IMR-90 (cell line): ENCODE measurements at places on chromosomes 11 and 22.

GRCh38 chr22:28435982-28436381 lies 243.7 kb downstream of the TTC28 start:
- DNase-seq = no peak

GRCh38 chr11:120925944-120926343 lies 98.0 kb upstream of the TBCEL start:
- DNase-seq = no peak

DNA sequence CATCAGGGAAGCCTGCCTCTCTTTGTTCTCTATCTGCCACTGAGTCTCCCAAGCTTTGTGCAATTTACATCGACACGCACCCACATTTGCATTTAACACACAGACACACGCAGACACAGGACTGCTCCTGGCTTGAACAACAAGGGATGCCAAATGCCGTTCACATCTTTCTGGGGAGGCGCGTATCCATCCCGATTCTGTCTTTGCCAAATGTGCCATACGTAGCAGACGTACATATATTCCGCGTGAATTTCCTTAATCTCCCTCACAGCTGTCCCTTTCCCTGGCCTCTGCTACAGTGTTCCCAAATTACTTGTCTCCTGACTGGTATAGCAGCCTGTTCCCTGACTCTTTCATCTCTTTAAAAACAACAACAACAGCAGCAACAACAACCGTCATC lies 409.5 kb downstream of the MIAT start:
- DNase-seq = no peak

DNA sequence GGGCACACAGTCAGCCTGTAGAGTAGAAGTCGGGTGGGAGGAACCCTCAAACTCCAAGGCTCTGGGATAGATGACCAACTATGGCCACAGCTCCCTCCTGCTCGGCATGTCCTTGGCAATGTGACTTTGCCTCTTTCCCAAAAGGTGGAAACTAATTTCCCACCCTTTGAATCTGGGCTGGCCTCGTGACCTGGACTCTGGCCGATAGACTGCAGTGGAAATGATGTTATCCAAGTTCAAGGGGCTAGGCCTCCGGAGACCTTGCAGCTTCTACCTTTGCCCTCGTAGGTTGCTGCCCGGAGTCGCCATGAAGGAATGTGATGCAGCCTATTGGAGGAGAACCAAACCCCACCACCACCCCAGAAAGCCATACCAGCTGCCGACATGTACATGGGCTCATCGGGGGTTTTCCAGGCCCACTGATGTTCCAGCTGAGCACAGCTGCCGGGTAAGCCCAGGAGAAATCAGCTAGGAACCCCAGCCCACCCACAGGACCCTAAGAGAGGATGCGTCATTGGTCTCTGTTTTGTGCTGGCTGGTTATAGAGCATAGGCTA lies 30.4 kb downstream of the KCNJ4 start:
- no peak for DNase-seq

DNA sequence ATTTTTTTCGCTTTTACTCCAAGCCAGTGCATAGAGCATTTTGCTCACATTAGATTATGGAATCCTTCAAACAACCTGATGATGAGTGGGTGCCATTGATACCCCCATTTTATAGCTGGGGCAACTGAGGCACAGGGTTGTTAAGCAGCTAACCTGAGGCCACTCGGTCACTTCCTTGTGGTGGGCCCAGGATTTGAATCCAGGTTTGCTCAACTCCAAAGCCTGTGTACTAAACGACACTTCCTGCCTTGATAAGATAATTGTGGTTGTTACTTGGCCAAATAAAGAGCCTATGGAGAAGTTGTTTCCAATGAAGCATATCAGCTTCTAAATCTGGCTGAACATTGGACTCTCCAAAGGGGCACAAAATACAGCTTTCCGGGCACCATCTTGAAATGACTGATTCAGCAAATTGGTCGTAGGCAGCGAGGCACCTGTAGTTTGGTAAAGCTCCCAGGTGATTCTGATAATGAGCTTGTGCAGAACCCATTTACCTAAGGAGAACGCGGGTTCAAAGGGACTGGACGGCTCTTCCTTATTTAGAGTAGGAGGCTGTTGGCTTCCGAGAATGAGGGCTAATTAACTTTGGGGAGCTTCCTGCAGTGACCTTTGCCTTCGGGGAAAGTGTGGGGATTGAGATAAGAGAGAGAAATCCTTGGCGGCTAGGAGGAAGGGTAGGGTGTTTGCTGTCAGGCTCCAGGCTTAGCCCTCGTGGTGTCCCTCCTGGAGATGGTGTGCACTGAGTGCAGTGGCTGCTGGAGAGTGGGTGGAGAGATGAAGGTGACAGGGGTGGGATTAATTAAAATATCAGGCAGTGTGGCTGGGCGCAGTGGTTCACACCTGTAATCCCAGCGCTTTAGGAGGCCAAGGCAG lies 17.5 kb upstream of the EHF start:
- no peak for DNase-seq

DNA sequence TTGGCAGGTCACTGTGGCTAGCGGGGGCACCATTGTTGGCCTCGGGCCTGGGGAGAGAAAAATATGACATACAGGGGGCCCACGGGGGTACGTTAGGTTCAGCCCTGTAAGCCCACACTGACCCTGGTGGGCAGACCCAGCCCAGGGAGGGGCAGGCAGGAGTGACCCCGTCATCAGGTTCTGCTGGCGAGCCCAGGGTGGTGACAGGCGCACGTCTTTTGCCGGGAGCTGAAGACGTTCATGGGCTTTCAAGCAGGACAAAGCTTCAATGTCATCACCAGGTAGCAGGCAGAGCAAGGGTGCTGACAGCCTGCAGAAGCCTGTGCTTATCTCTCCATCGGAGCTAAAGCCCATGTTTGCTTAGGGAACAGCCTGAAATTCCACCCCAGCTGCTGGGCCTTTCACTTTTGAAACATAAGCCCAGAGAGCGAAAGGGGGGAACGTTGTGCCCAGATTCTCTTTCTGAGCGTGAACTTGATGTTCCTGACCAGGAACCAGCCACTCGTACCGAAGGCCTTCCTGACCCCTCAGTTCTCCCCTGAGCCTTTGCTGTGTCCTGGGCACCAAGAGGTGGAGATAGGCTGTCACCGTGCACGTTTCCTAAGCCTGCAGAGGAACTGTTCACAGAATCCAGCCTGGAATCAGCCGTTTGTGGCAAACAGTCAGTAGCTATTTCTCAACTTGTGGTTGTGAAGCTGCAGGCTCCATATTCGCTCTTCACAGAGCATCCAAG lies 74.0 kb upstream of the ATXN10 start:
- no peak for DNase-seq

DNA sequence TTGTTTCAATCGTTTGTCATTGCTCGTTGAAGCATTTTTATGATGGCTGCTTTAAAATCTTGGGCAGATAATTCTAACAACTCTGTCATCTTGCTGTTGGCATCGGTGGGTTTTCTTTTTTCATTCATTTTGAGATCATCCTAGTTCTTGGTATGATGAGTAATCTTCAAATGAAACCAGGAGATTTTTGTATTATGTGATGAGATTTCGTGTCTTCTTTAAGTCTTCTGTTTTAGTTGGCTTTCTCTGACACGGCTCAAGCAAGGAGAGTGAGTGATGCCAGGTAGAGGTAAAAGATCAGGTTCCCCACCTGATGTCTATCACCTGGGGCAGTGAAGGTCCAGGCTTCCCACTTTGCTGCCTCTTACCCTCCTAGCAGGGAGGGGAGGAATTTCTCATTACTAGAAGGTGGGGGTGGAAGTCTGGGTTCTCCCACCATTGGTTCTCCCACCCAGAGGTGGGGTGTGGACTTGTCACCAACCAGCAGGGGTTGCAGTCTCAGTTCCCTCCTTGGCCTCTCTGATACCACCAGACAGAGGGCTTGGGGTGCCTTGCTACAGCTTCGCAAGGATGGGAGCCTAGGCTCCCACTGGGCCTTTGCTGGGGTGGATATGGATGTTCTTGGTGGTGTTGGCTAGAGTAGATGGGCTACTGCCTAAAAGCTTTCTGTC lies 12.9 kb downstream of the CDC45 start:
- DNase-seq = no peak

GRCh38 chr11:23520226-23520960 lies 660.1 kb upstream of the CCDC179 start:
- DNase-seq = no peak

DNA sequence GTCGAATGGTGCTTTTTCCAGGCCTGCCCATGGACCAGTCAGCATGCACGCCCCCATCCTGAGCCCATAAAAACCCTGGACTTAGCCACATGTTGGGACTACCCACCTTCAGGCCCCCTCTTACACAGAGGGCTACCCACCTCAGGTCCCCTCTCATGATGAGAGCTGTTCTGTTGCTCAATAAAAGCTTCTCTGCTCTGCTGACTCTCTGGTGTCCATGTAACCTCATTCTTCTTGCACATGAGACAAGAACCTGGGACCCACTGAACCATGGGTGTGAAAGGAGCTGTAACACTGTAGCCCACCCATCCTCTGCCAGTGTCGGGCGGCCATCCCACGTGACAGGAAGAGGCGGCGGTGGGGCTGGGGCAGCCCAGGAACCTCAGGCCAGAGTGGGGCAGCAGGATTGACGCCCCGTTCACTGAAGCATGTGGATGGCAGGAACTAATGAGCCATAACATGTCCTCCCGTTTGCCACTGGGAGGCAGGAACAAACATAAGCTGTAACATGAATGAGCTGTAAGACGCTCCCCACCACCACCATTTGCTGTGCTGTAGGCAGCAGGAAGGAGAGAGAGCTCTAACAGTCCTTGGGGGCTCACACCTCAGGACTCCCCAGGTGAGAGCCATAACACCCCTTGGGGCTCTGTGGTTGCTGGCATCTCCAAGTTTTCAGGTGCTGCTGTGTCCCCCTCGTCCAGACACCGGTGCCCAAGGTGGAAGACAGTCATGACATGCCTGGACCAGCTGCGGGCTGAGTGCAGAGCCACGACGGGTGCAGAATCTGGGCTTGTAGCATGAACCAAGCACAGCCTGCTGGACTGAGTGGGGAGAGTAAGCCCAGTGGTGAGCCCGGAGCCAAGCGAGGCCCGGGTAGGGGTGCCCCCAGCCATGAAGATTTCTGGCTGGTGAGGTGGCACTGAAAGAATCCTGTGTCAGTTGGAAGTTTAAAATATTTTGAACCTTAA lies 69.4 kb downstream of the MCHR1 start:
- DNase-seq = no peak

- DNase-seq = peak; percentile 8
Measured at GRCh38 chr11:117809236-117810055, 12.4 kb upstream of the DSCAML1 start.

- DNase-seq = no peak
Measured at GRCh38 chr11:77081381-77081851, 14.6 kb downstream of the CAPN5 start.

- no peak for DNase-seq
Measured at GRCh38 chr11:119157063-119157462, 8.2 kb downstream of the ABCG4 start.

GRCh38 chr22:29795663-29796062 lies 28.5 kb downstream of the UQCR10 start:
- DNase-seq = no peak

GRCh38 chr11:123690485-123690884 lies 36.1 kb upstream of the SCN3B start:
- peak; percentile 63 for DNase-seq

GRCh38 chr22:30167734-30168133 lies 78.8 kb downstream of the LIF start:
- no peak for DNase-seq

DNA sequence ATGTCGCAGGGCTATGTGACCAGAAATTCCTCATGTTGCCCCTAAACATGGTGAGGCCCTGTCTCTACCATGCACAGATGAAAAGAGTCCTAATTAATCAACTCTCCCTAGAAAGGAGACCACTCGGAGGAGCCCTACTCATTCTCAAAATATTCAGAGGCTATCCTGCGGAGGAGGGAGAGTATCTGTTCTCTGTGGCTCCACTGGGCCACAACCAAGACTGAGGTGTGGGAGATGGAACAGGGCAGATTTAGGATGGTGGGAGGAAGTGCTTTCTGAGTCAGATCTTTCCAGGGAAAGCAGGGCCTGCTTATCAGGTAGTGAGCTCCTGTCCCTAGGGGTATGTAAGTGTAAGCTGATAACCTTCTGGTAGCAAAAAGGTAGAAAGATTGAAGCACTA lies 37.0 kb upstream of the PRDM11 start:
- no peak for DNase-seq

- DNase-seq = no peak
Measured at GRCh38 chr22:27065279-27065678, 407.9 kb downstream of the MIAT start.

DNA sequence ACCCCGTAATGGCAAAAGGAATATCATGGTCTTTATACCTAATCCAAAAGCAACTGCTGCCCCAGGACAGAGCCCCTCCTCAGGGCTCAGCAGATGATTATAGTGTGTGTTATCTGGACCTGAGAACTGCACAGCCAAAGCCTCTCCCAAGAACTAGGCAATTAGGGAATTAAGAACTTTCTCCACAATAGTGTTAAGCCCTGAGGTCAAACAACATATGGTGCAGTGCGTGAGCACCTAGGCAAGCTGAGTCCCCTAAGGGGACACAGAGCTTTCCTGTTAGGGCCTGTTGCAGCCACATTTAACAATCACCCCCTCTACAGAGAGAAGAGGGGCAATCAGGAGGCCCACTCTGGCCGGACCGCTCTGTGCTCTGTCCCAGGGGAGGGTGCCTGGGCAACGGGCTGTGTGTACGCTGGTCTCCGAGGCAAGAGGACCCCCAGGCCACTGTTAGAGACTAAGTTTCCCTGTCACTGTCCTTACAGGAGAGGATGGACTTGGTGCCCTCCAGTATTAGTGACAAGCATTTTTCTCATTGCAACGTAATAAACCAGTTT lies 1.4 kb upstream of the KCNJ5 start:
- no peak for DNase-seq

DNA sequence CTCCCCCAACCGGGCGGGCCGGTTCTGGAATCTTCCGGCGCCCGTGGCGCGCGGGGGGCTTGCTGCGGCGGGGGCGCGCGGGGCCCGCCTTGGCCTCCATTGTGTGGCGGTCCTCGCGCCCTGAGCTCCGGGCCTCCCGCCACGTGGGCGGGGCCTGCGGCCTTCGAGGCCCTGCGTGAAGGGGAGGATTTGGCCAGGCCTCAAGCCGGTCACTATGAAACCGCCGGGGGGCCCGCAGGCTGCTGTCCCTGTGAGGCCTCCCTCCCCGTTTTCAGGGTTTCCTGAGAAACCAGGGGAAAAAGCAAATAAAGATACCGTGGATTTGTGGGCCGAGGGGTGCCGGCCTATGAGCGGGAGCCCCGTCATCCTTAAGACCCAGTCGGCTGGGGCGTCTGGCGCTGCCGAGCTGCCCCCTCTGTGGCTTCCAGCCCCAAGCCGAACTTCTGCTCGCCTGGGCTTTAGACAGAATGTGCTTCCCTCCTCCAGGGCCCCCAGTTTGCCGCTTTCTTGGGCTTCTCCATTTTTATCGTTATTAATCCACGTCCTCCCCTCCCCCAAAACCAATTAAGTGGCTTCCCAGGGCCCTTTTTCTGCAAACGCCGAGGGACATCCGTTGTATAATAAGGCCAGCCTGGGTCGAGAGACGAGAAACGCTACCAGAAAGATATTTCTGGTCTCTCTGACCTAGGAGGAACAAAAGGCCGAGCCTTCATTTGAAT lies 602 bp downstream of the EWSR1 start:
- peak; percentile 67 for DNase-seq

DNA sequence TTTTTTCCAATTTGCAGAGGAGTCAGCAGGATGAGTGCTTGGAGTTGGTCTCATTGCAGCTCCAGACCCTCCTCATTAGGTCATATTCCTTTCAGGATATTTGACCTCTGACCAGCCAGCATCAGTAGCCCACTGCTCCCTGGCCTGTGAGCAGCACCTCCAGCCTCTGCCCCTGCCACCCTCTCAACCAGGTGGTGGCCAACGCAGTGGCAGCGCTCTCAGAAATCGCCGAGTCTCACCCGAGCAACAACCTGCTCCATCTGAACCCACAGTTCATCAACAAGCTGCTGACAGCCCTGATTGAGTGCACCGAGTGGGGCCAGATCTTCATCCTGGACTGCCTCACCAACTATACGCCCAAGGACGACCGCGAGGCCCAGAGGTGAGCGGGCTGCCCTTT lies 27.0 kb downstream of the C22orf42 start:
- no peak for DNase-seq
